DMS 273 treated with DMSO at 0.1 percent for 48 hours (cell line): ENCODE measurements at places on chromosomes 7 and 10.

DNA sequence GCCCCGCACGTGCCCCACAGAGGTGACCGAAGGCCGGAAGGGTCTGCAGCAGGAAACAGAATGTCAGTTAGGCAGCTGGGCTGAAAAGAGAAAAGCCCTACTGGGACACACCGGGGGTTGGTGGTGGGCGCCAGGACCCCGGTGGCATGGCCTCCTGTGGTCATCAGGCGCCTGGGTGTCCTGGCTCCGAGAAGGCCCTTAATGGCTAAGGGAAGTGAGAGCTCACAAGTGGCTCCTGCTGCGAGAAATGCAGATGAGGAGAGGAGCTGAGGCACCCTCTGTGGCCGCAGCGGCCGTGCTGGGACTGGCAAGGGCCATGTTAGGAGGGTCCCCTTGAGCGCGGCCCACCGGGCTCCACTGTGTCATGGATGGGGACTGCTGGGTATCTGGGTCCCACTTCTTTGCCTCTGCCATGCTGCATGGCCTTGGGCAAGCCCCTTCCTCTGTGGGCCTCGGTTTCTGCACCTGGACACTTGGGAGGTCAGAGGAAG lies 79.2 kb upstream of the GNA12 start:
- DNase-seq, result no peak

GRCh38 chr7:88759230-88760135 lies at the start of gene ZNF804B:
TSS of gene ZNF804B (plus strand) at chr7:88759700. CDS start at chr7:88759977, 277 bp downstream.
- DNase-seq, result no peak

- DNase-seq, result no peak
Measured at GRCh38 chr10:22711373-22711772, 3.0 kb downstream of the PIP4K2A start.

DNA sequence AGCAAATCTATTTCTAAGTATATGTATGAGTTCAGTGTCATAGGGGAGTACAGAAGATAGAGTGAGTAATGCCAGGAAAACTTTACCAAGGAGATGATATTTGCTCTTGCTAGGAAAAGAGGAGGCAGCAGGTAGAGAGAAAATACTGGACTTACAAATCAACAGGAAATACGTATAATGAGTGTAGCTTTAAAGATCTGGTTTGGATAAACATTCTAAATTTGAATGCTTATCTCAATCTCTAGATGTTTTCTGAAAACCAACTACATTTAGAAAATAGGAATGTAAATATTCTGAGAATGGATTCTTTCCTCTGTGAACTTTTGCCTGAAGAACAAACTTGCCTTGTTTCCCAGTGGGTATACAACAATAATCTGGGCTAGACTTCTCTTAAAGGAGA lies 46.9 kb upstream of the GNAI1 start:
- no peak for DNase-seq

GRCh38 chr7:68321776-68322496 lies 1276.3 kb upstream of the AUTS2 start:
- no peak for DNase-seq

DNA sequence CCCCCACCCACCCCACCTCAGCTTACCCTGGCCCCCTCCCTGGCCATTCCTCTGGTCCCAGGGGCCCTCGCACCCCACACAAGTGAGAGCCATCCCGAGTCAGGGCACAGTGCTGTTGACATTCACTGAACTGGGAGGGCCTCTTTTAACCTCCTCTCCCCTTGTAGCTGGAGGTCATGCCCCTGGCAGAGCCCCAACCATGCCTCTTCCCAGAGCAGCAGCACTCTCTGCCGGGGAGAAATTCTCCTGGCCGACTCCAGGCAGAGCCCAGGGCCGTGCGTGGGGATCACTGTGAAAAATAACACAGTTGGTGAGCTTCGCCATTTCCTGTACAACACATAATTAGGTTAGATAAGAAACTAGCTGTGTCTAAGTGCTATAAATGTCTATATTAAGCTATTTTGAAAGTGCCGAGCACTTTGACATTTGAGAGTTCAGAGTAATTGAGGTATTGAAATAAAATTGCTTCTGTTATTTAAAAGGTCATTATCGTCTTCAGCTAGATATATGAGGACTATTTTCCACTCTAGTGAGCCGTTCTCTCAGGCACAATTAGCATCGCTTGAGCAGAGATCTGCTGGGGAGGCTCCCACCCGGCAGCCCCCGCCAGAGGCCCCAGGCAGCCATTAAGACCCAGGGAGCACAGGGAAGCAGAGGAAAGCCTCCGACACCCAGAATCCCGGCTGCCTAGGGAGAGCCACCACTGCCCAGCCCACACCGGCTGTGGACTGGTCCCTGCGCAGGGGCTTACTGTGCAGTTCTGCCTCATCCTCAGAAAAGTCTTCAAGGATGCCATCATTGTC lies 62.4 kb upstream of the LRRC18 start:
- no peak for DNase-seq

GRCh38 chr7:29610086-29610485 lies 46.5 kb downstream of the PRR15 start:
- DNase-seq, result no peak

DNA sequence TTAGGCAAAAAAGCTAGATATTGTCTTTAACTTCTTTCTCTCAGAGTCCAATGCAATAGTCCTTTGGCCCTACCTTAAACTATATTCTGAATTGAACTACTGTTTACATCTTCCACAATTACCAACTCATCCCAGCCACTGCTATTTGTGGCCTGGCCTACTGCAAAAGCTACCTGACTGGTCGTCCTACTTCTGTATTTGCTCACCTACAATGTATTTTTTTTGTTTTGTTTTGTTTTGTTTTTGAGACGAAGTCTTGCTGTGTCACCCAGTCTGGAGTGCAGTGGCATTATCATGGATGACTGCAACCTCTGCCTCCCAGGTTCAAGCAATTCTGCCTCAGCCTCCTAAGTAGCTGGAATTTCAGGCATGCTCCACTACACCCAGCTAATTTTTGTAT lies 51.2 kb downstream of the ARL4A start:
- DNase-seq, result no peak

DNA sequence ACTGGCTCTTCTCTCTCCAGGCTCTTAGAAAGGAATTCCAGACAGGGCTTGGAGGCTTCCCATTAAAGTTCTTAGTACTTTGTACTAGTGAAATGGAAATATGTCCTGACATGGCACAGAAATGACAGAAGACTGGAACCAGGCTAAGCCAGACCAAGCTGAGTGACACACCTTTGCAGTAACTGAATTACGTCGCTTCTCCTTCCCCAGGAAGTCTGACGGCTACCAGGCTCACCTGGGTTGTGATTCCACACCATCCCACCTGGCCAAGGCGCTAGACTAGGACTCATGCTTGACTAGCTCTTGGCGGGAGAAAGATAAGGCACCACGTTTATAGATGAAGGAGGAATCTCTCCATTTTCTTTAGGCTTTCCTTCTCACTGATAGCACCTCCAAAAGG lies 50.7 kb upstream of the KCNIP2 start:
- DNase-seq, result no peak

- DNase-seq, result no peak
Measured at GRCh38 chr7:73433924-73434700, 534 bp downstream of the FZD9 start.

DNA sequence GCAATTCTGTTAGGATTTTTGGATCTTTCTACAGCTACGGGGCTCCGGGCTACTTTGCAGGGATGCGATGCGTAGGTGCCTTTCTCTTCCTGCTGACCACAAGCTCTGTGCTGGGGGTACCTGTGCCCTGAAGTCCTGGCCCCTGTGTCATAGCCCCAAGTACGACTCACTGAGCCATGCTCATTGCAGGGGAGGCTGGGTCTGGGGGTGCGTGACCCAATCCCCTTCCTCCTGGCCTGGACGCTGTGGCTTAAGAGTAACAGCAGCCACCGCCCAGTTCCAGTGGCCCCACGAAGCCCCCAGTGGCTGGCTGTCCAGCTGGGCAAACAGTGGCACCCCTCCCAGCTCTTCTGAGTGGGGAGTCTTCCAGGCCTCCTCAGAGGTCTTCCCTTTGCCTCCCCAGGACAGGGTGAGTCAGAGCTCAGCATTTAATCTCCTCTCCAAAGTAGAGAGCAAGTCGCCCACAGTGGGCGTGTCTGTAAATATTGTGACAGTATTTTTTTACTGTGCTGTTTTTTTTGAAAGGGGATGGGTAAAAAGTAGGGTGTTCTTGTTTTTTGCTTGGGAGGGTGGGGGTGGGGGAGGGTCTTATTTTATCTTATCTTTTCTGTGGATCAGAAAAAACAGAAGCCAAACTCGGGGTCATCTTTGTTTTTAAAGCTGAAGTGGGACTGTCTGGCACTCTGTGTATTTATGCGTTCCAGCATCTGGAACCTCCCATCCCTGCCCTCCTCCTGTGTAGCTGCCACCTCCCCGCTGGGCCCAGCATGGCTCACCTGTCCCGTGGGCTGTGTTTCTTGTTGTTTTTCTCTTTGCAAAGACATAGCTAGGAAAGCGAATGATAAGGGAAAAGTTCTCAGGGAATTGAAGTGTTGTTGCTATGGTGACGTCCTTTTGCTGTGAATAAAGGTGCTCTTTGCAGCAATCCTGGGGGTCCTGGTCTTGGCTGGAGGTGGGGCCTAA lies 8.2 kb downstream of the LFNG start:
- DNase-seq, result no peak

GRCh38 chr10:68212721-68213352 lies 19.1 kb downstream of the ATOH7 start:
- peak; percentile 4 for DNase-seq

DNA sequence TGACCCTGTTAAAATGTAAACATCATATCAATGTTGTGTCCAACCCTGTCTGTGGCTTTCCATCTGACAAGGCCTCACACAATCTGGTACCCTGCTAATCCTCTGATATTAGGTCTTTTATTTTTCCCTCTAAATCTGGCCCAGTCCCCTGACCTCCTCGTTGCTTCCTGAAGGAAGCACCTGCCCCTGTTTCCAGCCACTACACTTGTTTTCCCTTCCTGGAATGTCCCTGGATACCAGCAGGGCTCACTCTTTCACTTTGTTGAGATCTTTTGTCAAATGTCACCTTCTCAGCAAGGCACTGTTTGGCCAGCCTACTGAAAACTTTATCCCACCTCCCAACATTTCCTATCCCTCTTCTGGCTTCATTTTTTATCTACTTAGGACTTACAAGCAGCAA lies 2.1 kb downstream of the SAMD9L start:
- DNase-seq, result no peak

GRCh38 chr7:101436221-101436735 lies 73.6 kb downstream of the COL26A1 start:
- DNase-seq, result no peak

GRCh38 chr7:44065431-44066110 lies at the start of gene PGAM2:
TSS of gene PGAM2 (minus strand) at chr7:44065567. CDS start at chr7:44065529, 38 bp downstream.
- DNase-seq, result peak; percentile 51

GRCh38 chr7:141617280-141617679 lies 66.1 kb downstream of the AGK start:
- DNase-seq, result no peak

DNA sequence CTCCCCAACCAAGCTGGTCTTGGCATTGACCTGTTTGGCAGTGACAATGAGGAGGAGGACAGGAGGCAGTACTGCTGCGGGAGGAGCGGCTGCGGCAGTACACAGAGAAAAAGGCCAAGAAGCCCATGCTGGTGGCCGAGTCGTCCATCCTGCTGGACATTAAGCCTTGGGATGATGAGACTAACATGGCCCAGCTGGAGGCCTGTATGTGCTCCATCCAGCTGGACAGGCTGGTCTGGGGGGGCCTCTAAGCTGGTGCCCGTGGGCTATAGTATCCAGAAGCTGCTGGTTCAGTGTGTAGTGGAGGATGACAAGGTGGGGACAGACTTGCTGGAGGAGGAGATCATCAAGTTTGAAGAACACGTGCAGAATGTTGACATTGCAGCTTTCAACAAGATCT lies 39.1 kb upstream of the ZNF273 start:
- no peak for DNase-seq

GRCh38 chr7:17150018-17150417 lies 148.4 kb upstream of the AHR start:
- no peak for DNase-seq

DNA sequence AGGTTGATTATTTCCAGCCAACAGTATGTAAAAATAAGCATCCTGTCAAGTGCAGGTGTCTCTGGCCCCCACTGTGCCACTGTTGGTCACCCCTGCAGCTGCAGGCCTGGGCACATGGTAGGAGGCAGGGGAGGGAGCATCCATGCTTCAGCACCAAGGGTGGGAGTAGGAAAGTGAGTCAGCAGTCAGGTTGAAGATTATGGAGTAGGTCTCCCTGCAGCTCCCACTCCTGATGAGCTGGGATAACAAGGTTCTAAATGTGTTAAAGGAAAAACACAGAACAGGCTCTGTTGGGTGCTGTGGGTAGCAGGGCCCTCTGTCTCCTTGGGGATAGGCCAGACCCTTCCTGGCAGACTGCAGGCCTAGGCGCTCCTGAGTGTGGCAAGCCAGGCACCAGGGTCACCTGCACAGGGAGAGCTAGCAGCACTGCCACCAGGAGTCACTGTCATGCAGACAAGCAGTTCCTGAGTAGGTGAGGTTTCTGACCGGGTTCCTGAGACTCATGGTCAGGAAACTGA lies 59.3 kb downstream of the NUDCD3 start:
- no peak for DNase-seq

DNA sequence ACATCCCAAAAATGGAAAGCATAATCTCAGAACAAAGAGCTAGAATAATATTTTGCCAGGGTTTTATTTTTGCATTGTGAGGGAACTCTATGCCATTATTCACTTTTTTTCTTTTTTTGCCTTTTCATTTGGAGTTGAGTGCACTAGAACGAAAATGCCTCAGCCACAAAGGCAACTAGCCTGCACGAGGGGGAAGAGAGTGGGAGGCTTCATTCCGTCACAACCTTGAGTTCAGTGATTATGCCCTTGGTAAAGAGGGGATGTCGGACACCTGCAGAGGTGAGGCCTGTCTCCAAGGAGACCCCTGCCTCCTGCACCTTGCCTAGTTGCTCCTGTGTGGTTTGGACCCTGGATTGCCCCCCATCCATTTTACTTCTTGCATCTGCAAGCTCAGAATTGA lies 232.7 kb downstream of the TEX36 start:
- no peak for DNase-seq

DNA sequence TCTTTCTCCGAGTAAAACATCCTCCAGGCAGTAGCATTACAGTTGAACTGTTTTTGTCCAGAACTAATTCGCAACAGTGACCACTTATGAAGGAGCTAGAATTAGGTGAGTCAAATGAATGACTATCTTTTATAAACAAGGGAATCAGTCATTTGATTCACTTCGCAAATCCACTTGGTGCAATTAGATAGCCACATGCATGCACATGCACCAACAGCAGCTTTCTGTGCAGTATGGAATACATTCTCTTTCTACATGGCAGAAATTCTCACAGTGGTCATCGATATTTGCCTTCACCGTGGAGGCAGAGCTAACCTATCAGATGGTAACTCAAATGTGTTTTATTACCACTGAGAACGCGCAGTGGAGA lies 118.8 kb downstream of the CDK6 start:
- no peak for DNase-seq

GRCh38 chr7:36047091-36047658 lies 105.9 kb upstream of the EEPD1 start:
- peak; percentile 30 for DNase-seq

DNA sequence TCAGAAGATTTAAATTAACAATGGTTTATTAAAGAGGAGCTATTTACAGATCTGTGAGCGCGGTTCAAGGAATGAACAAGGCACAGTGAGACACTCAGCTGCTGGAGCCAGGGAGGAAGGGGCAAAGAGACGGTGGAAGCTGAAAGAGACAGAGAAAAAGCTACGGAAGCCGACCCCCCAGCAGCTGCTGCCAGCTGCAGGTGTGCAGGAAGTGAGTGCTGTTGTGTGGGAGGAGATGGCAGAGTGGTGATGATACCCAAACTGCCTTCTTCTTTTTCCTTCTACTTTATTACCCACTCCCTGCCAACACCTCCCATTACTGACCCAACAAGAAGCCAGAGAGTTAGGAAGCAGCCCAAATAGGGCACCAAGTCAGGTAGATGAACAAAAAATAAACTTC lies 41.9 kb upstream of the MBL2 start:
- DNase-seq, result no peak

- DNase-seq, result no peak
Measured at GRCh38 chr10:47160967-47161366, 139.0 kb upstream of the GDF10 start.
